ENCODE measurements at places on chromosomes 11 and 22. TPM values are rescaled to one million over a fixed set of nuclear protein-coding genes. Genes with fewer than 3 reads are reported as not detected.

MFRP gene
- not detected for total RNA-seq

SYT12 gene
- total RNA-seq: 0.03 TPM

MUC2 gene
- not detected for total RNA-seq

BDNF gene
- 11.9 TPM for total RNA-seq

APOA5 gene
- 0.23 TPM for total RNA-seq

UBQLN3 gene
- total RNA-seq: not detected
